Kidney (tissue), 22 donors: ENCODE measurements at places on chromosomes 16 and 17. TPM values are rescaled to one million over a fixed set of nuclear protein-coding genes. Genes with fewer than 3 reads are reported as not detected.

ITGB3 gene
- 7.1 TPM for polyA plus RNA-seq

TP53TG3B gene
- polyA plus RNA-seq, result not detected

- DNase-seq, result peak; percentile 87
Observed at GRCh38 chr17:58324409-58325288, 3.9 kb downstream of the TSPOAP1 start.

- no peak for DNase-seq
Observed at GRCh38 chr16:73916829-73917594, 379.6 kb upstream of the PSMD7 start.

KRT39 gene
- not detected for polyA plus RNA-seq

METTL23 gene
- polyA plus RNA-seq, result 53.0 TPM

HOXB1 gene
- not detected for polyA plus RNA-seq

- DNase-seq, result no peak
Observed at GRCh38 chr17:51572115-51572514, 311.8 kb downstream of the UTP18 start.

- DNase-seq, result no peak
Observed at GRCh38 chr16:12551946-12552345, 251.7 kb downstream of the CPPED1 start.

CDR2L gene
- polyA plus RNA-seq, result 12.5 TPM

C17orf78 gene
- not detected for polyA plus RNA-seq

SLC13A2 gene
- polyA plus RNA-seq, result 69.0 TPM

CA5A gene
- polyA plus RNA-seq, result not detected

GRCh38 chr17:73575470-73576221 lies 68.6 kb downstream of the SDK2 start:
- no peak for DNase-seq

GRCh38 chr17:11999696-12000095 lies 2.4 kb upstream of the ZNF18 start:
- DNase-seq, result no peak

DNA sequence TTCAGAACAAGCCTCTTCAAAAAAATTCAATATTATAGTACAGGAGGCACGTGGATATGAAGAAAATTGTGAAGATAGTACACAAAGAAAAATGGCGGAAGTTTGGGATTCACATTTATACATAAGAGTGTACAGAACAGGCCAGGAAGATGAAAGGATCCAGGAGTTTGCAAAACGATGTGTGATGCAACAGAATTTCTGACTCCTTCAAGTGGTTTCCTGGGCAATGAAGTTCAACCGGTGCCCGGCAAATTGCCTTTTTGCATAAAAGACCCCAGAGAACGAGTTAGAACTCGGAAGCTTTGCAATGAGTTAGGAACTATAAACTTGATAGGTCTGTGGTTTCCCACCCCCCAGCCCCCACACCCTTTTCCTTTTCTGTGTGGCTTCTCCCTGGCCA lies 189.1 kb downstream of the SALL1 start:
- no peak for DNase-seq

LRRC37A gene
- 0.52 TPM for polyA plus RNA-seq

DNA sequence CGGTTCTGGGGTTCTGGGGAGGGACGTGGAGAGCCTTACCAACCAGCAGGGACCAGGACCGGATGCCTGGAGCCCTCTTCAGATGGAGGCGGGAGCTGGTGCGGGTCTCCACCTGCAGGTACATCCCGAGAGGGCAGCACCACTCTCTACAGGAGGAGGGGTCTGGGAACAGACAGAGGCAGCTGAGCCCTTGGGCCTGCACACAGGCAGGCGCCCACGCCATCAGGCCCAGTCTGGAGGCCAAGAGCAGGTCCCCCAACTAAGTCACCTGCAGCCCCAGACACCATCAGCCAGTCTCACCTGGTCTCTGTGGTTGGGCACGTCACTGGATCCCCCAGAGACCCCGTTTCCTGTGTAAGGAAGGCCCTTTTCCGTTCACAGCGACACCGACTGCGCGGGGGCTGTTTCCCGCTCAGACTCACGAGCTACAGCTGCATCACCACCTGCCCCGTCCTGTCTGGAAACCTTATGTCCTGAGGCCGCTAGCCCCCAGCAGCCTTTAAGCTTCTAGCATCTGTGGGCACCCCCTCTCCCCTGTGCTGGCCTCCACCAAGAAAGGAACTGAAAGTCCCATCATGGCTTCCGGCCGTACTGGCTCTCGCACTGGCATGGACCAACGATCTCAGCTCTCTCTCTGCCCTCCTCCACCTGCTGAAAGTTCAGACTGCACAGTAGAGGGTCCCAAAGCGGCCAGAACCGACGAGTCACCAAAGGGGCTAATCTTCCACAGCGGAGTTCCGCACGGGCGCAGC lies 1.2 kb downstream of the CYBC1 start:
- no peak for DNase-seq

GRCh38 chr17:77535435-77535834 lies 394.7 kb downstream of the SEC14L1 start:
- DNase-seq, result no peak
